NB4 (cell line): ENCODE measurements at places on chromosomes 4 and X.
A peak's percentile ranks its signal among the peaks of the same experiment; 100 is the strongest.

- DNase-seq, result no peak
Measured at GRCh38 chr4:182354867-182355266, 111.7 kb downstream of the TENM3 start.

DNA sequence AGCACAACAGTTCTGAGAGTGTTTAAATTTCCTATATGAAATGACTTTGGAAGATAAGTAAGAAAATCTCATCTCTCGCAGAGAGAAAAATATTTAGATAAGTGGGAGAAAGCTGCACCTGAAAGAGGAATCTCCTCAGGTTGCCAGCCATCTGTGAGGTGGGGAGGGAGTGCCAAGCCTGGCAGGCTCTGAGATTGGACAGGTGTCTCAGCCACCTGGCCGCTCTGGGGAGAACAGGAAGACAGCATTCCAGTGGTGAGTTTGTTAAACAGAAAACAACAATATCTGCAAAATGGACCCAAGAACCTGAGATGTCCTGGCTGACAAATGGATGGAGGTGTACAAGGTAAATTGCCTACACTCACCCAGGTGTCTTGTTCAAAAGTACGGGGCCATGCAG, 31.3 kb downstream of the EMCN start:
- no peak for DNase-seq

DNA sequence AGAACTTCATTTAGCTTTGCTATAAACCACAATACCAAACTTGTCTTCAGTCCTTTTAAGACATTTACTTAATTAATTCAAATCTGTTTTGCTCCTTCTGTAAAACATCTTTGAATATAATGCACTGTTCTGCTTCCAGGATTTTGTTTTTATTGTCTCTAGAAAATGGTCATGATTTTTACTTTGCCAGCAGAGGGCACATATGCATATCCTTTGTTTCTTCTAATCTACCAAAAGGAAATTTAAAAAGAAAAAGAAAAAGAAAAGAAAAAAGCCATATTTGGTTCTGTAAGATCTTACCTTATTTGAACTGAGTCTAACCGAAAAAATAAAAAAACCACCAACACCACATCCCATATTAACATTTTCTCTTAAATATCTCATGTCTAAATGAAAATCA, 101.9 kb upstream of the CCSER1 start:
- DNase-seq, result no peak

- DNase-seq, result peak; percentile 48
Measured at GRCh38 chrX:72021975-72022374, 109.7 kb downstream of the RTL5 start.

GRCh38 chrX:36957425-36958328, 50.5 kb upstream of the FAM47C start:
- DNase-seq, result no peak

- DNase-seq, result no peak
Measured at GRCh38 chr4:106353786-106354185, 14.8 kb downstream of the GIMD1 start.

DNA sequence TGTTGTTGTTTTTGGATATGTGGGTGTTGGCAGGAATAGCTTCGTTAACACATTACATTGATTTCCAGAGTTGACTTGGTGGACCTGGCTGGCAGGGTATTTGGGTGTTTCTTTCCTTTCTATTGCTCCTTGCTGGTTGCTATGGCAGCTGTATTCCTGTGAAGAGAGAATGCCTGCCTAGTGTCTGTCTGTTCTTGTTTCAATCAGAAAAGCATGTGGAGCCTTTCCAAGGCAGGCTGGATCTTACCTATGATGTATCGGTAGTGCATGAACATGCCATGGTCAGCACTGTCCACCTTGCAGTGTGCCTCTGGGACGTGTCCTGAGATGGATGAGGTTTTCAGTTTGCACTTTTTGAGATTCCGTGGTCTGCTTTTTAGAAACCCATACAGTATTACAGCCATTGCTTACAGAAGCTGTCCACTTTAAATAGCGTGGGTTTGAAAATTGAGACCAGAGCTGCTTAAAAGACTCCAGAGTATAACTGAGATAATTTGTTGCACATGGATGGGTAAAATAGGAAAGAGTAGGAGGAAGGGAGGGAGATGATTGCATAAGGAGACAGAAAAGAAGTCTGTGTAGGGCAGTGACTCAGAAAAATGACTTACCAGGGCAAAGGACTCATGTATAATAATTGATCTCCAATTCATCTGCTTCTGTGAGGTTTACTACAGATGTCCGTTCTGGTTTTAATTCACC, 20.0 kb upstream of the AADAT start:
- DNase-seq, result no peak
